ENCODE measurements at places on chromosomes 4 and X.

DNA sequence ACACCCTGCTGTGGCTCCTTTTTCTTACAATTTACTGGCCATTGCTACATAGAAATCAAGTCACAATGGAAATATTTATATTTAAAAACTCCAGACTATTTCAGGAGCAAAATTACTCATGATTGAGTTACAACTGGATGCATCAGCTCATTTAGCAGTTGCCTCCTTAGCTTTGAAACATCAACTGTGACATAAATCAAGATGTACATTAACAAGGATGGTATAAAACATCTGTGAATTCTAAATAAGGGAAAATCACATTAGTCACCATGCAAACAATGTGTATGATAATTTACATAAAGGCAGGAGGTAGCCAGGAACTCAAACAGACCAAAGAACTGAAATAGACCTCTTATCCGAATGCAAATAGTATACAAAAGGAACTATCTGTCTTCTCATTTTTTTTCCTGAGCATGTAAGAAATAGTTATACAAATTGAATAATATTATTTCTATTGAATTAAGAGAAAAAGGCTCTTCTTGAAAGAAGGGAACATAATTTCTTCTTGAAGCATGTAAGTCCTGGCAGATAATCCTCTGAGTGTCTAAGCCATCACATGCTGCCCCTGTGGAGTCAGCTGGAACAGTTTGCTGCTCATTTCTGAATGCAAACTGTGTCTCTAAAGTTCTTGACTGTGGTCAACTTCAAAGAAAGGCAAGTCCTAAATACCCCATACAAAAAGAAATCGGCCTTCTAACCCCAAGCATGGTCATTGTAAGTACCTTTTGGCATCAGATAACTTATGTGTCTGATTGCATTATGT, 151.2 kb downstream of the NAA11 start:
- no peak for DNase-seq

DNA sequence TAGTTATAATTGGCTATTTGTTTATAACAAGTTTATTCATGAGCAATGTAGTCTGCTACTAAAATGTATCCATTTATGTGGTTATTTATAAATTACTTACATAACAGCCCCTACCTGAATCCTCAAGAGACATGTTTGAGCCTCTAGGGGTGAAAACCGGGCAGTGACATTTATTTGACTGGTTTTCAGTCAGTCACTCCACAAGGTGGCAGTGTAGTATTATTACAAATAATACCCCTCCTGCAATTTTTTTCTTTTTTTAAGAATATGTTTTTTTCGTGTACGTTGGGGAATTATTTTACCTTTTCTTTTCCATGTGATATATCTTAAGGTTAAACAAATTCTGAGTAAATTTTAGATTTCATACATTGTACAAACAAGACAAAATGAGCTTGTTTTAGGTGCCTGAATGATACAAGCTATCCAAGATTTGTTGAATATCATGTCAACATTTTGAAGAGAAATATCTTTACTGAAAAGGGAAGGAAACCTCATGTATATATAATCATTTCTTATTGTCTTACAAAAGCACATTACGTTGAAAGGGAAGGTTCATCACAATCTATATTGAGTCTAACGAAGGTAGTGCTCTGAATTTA, 598.7 kb upstream of the TECRL start:
- DNase-seq: no peak

DNA sequence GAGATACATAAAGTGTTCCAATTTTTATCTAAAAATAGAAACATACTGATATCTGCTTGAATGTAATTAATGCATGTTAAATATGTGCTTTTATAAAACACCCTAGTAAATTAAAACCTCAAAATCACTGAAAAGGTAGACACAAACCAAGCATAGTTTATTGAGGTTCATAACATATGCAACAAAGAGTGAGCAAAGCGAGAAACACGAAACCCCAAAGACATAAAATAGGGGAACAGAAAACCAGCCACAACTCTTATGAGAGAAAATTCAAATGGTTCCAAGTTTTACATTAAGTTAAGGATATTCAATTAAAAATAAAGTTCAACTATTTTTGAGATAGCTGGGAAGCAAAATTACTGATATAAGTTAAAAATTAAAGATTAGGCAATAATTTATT, 336.4 kb upstream of the AGA start:
- DNase-seq: no peak

- DNase-seq: no peak
Measured at GRCh38 chr4:20528508-20528907, 171.8 kb upstream of the PACRGL start.

GRCh38 chr4:187663076-187663475, 332.5 kb upstream of the ZFP42 start:
- DNase-seq: no peak

DNA sequence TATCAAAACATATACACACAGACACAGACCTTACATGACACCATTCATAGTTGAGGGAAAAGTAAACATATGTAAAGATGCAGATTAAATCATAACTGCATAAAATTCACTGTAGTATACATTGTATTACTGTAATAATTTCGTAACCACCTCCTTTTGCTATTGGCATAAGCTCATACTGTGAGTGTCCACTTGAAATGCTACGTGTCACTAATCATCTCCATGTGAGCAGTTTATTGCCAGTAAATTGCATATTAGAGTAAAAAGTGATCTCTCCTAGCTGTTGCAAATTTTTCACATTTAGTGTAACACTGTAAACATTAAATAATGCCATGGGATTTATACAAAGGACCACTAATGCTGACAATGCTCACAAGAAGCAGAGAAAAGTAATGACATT, 256.7 kb upstream of the GNPDA2 start:
- no peak for DNase-seq

DNA sequence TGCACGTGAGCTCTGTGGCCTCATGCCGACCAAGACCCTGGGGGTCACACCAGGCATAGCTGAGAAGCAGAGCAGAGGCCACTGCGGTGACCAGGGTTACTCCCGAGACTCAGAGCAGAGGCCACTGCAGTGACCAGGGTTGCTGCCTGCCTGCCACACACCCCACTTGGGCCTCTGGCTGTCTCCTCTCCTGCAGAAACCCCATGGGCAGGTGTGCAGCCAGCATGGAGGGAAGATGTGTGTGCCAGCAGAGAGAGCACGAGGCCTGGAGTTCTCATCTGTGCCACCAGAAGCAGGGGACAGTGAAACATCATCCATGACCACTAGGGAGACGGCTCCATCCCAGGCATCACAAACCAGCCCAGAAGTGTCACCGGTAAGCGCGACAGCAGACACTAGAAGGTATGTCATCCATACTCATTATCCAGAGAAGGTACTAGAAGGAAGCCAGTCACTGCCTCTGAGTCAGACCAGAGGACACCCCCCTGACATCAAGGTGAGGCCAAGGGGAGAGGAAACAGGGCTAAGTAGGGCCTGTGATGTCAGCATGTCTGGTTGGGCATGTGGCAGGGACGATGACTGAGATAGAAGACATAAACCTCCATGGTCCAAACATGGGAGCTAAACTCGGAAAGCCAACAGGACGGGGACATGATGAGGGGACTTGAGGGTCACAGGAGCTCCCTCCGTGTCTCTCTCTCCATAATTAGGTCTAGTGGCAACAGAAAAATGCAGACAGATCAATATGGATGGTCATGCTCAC, 24.2 kb upstream of the SPON2 start:
- DNase-seq: no peak

DNA sequence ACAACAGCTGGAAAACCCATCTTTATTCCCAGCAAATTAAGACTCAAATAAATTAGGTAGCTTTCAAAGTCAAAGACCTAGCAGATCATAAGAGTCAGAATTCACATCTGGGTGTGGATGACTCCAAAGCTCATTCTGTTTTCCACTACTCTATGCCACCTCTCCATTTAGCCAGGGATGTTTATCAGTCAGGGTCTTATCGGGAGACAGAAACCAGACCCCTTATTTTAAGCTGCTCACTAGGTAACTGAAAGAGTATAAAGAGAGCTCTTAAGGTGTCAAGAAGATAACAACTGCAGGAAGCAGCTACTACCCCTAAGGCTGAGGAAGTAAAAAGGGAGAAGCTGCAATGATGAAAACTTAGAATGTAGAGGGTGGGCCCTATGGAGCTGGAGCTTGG, 333.7 kb upstream of the KLF3 start:
- DNase-seq: no peak

DNA sequence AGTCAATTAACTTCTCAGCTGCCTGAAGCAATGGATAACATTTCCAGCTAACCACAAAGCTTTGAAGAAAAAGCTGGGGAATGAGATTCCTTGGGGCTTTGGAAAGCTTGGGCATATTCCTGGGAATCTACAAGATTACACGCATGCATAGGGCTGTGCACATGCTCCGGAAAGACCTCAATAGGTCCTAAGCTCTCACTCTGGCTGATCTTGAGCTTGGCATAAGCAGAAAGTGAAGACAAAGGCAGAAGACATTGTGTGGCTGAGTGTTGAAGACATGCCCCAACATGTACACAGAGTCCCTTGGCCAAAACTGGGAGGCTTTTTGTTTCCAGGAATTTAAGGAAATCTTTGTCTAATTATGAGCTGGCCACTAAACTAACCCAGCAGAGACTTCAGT, 31.2 kb downstream of the ATG4A start:
- DNase-seq: no peak

- DNase-seq: peak; percentile 17
Measured at GRCh38 chrX:46686003-46686645, 72.8 kb downstream of the SLC9A7 start.

- no peak for DNase-seq
Measured at GRCh38 chr4:151667666-151668065, 93.1 kb downstream of the GATB start.

GRCh38 chr4:52244103-52244775, 193.1 kb downstream of the SPATA18 start:
- DNase-seq: no peak

GRCh38 chr4:128812442-128813235, 3.1 kb downstream of the JADE1 start:
- no peak for DNase-seq

DNA sequence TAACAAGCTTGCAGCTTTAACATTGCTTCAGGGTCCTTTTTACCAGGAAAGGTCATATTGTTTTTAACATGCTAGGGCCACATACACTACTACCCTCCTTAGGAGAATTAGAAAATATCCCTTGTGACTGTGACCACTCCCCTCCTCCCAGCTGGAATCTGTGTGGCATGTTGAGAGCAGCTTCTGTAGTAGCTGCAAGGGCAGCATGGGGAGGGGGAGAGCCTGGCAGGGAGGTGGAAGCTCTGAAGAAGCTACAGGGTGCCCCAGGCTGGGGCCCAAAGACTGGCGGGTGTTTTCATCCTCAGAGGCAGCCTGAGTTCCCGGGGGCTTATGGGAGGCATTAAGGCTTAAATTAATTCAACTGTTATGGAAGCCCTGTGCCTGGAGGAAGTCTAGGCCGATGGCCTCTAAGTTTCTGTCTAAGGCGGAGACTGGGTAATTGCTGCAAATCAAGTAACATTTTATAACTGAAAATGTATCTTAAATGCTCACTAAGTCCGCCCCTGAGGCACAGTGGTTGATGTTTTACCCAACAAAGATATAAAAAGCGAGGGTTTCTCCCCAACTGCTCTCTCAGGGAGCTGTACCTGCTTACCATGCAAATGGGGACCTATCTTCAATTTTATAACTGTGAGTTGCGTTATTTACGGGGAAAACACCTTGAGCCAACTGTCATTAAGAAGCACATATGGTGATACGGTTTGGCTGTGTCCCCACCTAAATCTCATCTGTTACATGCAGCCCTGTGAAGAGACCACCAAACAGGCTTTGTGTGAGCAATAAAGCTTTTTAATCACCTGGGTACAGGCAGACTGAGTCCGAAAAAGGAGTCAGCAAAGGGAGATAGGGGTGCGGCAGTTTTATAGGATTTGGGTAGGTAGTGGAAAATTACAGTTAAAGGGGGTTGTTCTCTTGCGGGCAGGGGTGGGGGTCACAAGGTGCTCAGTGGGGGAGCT, 37.4 kb upstream of the STS start:
- no peak for DNase-seq

DNA sequence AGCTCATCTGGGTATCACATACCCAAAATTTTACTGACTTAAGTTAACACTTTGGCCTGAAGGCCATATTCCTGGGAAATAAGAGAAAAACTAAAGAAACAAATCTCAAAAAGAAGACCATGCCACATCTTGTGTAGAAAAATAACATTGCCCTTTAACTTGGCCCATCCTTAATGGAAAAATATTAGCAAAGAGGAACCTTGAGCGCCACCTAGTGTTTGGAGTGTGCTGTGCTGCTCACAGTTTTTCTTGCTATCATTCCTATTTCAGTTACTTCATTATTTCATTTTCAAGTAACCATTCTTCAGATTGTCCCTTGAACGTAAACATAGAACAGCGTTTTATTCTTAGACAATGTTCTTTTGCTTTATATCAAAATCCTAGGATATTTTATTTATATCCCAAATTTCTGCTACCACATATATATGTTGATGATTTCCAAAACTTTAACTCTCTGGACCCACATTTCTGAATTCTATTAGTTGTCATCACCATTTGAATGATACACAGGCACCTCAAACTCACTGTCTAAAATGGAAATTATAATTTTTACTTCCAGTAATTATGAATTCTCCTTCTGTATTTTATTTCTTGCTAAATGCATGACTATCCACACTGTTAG, 999.0 kb upstream of the ADGRL3 start:
- no peak for DNase-seq

DNA sequence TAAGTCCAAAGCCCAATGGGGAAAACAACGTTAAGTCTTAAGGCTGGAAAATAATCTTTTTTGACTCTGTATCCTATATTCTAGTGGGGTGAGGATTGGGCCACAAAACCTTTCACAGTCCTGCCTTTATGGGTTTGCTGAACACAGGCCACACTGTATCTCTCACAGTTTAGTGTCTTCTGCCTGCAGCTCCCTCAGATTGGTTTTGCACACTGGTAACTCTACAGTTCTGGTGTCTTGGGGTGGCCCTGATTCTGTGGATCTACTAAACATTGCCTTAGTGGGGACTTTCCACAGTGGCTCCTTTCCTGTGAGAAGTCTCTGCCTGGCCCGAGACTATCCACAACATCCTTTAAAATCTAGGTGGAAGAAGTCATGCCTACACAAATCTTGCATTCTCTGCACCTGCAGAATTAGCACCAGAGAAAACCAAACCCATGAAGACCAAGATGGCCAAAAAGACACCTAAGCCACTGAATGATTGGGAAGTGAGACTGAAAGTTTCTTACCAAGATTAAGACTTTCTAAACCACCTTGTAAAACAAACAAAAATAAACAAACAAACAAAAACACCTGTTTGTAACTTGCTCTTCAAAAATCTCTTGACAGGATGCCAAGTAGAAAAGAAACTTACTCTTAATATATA, 150.4 kb upstream of the PCDH10 start:
- no peak for DNase-seq

- no peak for DNase-seq
Measured at GRCh38 chr4:150875367-150875766, 139.7 kb downstream of the LRBA start.

DNA sequence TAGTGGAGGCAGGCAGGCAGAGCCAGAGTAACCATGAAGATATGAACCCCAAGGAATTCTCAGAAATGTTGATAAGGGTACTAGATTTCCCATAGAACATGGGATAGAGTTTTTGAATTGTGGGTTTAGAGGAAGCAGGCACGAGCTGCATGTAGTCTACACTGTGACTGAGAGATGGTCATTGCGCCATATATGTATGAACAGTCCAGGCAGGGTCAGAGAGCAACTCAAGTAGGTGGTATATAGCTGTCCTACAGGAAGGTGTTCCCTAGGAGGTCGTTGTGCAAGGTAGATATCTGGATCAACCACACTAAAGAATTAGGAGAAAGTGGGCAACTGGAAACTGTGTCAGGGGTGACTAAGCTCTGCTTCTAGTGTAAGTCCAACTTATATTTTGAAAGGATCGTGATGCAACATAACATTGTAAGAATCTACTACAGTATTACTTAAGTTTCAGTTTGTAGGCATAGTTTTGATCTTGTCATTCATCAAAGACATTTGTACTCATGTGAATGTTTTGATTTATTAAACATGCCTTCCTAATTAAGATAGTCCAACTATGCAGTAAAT, 94.6 kb downstream of the HPGD start:
- no peak for DNase-seq
